ENCODE measurements at places on chromosomes 6 and 20. TPM values are rescaled to one million over a fixed set of nuclear protein-coding genes. Genes with fewer than 3 reads are reported as not detected.

GRCh38 chr6:168124158-168124557 is 45.1 kb upstream of the FRMD1 start:
- no peak for DNase-seq

- no peak for DNase-seq
These were observed 102.2 kb upstream of the ADGRF1 start for GRCh38 chr6:47144306-47144705.

DNA sequence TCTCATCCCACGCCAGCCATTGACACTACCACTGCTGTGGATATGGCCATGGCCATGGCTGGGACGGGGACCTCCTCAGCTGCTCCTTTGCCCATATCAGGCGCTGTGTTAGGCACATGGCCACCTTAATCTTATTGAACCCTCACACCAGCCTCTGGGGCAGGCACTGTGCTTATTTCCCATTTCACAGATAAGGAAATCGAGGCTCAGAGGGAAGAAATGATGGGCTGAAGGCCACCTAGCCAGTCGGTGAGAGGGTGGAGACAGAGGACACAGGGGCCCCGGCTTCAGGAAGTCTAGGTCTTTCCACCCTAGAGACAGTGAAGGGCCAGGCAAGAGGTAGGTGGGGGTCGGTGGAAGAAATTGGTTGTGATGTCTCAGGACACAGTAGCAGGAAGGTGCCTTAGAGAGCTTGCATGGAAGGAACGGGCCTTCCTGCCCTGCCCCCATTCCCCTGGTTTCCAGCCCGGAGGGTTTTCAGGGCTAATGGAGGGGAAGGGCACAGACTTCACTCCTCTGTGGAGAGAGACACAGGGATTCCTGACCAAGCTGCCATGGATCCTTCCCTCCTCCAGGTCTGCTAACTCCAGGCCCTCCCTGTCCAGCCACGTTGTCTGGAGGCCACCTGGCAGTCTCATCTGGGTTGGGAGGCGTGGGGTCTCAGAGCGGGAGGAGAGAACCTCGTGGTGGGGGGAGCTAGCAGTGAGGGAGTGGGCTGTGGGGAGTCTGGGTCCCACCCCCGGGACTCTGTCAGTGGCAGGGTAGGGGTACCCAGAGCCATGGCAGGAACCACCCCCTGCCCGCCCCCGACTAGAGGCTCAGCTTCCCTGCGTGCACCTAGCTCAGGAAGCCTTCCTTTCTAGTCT is 120.4 kb downstream of the VEGFA start:
- no peak for DNase-seq

DNA sequence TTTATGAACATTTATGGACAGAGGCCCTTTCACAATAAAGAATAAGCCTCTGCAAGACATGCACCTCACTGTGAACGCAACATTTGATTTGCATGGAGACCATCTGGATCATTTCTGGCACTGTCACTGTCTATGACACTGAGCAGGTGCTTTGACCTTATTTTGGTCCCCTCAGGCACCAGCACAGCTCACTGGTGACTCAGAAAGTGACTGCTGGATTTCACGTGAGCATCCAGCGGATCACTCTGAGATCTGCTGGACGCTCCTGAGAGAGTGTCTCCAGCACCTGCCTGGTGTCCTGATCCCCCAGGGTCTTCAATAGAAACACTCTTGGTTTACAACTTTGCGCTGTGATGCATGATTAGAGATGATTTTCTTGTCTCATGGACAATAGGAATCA is 375.7 kb downstream of the TENT5A start:
- DNase-seq = no peak

- no peak for DNase-seq
These were observed 1262.5 kb upstream of the CITED2 start for GRCh38 chr6:140636908-140637402.

DNA sequence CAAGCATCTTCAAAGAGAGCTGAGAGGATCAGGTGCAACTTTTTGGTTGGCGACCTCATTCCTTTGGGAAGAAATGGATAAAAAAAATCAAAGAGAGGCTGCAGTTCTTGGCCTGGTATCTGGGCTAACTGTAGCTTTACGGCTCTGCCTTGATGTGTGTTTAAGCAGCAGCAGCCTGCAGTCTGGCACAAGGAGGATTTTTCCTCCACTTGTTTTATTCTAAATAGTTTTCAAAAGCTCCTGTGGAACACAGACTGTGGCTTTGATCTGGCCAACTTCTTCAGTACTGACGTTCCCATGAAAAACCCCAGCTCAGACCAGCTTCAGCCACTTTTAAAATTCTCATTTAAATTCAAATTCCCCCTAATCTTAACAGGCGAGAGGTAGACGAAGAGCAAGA is 137.3 kb downstream of the HDGFL1 start:
- no peak for DNase-seq

- no peak for DNase-seq
These were observed 29.5 kb downstream of the TMEM181 start for GRCh38 chr6:158589366-158589765.

GRCh38 chr6:9405825-9406224 is 970.5 kb upstream of the SLC35B3 start:
- no peak for DNase-seq

DNA sequence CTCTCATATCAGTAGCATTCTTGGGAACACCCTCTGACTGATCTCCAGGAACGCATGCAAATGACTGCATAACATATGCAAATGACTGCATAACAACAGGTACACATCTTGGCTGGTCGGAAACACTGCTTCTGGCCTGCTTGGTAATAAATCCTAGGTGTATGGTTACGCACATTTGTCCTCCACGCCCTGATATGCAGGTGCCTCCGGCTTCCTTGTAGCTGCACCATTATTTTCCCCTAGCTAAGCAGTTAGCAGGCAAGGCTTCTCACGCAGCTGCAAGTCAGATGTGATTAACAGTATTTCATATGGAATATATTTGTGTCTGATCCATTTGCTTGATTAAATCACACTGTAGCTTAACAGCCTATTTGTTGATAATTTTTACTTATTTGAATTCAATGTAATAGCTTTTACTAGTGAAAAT is 5.9 kb downstream of the RPS6KA2 start:
- DNase-seq = no peak

DNA sequence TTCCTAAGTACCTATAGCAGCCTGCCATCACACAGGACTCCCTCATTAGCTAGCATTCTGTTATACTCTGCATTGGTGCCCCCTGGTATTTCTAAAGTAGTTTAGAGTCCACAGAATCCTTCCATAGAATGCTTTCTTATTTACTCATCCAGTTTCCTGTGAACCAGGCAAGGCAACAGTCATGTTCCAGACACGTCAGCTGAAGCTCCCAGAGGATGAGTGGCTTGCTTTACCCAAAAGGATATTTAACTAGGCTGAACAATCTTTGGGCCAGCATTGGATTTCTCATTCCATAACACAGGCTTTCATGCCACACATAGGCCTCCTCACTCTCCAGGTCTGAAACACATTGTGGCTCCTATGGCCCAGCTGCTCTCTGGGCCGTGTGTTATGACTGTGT is 203.8 kb upstream of the MAP3K7 start:
- DNase-seq = no peak

GRCh38 chr6:63140692-63141318 is 70.5 kb upstream of the FKBP1C start:
- DNase-seq = peak; percentile 11

GRCh38 chr6:157227202-157228166 is 95.8 kb downstream of the TMEM242 start:
- DNase-seq = no peak

GRCh38 chr20:14604143-14604542 is 266.7 kb upstream of the FLRT3 start:
- no peak for DNase-seq

DNA sequence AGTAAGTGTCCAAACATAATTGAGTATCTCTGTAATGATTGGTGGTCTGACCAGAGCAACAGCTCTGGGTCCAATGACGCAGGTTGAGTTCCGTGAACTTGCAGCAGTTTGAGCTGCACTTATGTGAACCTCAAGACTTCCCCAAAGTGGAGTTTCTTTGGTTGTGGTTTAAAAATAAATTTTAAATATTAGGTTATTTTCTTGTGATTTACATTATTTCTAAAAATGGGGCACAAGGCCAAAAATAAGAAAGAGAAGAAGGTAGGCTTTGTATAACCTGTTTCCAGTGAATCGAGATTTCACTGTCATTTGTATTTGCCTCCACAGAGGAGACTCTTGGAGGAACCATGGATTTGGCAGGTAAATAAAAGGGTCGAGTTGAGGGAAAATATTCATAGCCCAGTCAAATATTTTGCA is 166.4 kb upstream of the ZNF217 start:
- no peak for DNase-seq

DNA sequence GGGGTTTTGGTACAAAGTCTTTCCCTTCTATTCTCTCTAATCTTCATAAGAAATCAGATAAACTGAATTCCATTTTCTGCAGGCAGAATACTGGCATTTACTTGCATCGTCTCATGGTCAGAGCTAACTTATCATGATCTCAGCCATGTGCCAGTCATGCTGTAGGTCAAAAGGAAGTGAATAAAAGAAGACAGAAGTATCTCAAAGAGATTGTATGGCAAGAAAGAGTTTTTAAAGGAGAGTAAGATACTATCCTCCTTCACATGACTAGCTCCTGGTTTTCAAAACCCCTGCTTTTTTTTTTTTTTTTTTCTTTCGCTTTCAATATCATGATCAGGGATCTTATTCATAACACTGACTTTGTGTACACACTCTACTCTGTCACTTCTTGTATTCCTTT is 398.3 kb downstream of the C6orf118 start:
- no peak for DNase-seq

- DNase-seq = no peak
These were observed 415.6 kb upstream of the RNF217 start for GRCh38 chr6:124546601-124547000.

DNA sequence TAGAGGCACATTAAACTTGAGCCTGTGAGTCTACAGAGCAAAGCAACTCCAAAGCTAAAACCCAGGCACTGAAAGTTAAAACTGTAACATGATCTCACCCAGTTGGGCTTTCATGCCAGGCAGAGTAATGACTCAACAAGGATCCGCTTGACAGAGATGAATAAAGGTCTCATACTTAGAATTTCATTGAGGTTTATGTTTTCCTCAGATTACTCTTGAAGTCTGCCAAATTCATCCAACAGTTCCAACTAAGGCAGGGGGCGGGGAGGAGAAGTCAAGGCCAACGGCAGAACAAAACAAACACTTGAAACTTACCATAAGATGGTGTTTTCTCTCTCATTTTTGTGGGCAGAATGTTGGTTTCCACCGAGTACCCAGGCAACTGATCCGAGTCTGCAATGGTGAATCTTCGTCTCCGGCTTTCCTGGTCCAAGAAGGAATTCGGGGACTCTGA is 54.0 kb upstream of the IPCEF1 start:
- DNase-seq = peak; percentile 57

DNA sequence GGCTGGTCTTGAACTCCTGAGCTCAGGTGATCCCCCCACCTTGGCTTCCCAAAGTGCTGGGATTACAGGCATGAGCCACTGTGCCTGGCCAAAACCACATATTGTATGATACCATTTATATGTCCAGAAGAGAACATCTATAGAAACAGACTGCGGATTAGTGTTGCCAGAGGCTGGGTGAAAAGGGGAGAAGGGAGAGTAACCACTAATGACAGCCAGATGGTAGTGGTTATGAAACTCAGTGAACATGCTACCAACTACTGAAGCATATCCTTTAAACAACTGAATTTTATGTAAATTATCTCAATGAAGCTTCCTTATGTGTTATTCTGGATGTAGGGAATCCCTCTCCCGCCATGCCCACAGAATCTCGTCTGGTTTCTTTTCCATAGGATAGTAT is 15.7 kb downstream of the SLC23A2 start:
- DNase-seq = no peak

DNA sequence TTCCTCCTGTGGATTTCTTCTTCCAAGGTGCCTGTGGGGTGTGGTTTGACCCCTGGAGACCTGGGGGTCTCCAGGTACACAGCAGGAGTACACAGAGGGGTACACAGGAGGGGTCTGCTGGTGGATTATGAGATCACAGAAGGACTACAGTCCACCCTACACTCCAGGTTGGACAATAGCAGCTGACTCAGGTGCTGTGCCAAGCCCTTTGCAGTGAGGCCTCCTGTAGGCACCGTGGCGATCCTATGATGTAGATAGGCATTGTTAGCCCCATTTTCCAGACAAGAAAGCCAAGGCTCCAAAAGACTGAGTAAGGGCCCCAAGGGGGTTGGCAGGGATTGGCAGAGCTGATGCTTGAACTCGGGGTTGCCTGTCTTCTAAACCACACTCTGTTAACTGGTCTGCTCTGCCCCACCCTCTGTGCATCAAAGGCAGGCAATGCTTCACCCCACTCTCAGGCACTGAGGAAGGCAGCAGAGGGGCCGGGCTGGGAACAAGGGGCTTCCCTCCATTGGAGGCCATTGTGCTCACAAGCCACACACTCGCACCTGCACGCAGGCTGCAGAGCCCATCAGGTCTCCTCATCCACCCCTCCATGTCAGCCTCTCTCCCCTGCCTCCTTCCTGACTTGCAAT is 77.5 kb upstream of the SIRPA start:
- no peak for DNase-seq

GRCh38 chr6:132161283-132161682 is 210.1 kb upstream of the CCN2 start:
- DNase-seq = peak; percentile 8

DNA sequence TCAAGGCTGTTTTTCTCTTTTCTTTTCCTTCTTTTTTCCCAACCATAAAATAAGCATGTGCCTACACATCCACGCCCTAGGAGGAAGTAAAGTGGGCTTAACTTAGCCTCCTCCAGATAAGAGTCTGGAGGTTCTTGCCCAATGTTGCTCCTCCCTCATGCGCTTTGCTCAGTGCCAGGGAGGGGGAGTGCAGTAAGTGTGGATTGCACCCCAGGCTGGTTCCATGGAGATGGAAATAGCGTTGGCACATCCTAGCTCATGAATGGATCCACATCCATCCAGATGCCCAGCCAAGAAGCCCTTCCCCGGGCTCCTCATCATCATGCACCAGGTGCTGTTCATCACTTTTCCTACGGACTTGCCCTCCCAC is 58.2 kb downstream of the NEDD9 start:
- no peak for DNase-seq

DNA sequence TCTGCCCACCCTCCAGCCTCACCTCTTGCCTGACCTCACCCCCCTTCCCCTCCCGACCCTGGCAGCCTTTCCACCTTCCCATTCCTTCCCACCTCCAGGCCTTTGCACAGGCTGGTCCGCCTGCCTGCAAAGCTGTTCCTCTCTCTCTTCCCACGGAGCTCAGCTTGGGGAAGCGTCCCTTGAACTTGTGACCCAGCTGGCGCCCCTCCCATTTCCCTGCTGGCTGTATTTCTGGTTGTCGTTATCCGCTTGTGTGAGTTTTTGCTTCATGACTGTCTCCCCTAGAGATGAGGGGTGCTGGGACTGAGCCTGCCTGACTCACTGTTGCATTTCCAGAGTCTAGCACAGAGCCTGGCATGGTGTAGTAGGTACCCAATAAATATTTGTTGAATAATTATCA is 32.5 kb downstream of the VSTM2L start:
- DNase-seq = no peak

GRCh38 chr6:63672582-63673129 is 37.1 kb downstream of the PHF3 start:
- DNase-seq = no peak

GATA5 gene
- 28.1 TPM for polyA plus RNA-seq

SLC17A2 gene
- polyA plus RNA-seq = 0.16 TPM

ITPR3 gene
- 78.5 TPM for polyA plus RNA-seq

PRDM1 gene
- polyA plus RNA-seq = 8.9 TPM

PRL gene
- polyA plus RNA-seq = not detected

CCDC170 gene
- 4.6 TPM for polyA plus RNA-seq

FILIP1 gene
- polyA plus RNA-seq = 20.2 TPM

TUBB2A gene
- 12.8 TPM for polyA plus RNA-seq

MAFB gene
- polyA plus RNA-seq = 10.9 TPM

OR2H1 gene
- polyA plus RNA-seq = not detected

FOXA2 gene
- polyA plus RNA-seq = 23.6 TPM

PPP1R3G gene
- 0.98 TPM for polyA plus RNA-seq

ADNP gene
- 107 TPM for polyA plus RNA-seq

COL11A2 gene
- polyA plus RNA-seq = 3.0 TPM

All from right lung (tissue), 10 donors.